ENCODE measurements at places on chromosomes 6 and 20.

GRCh38 chr20:45336530-45337366, 11.5 kb downstream of the SDC4 start:
- peak; percentile 71 for DNase-seq

GRCh38 chr6:134451529-134451928, 133.6 kb upstream of the SGK1 start:
- DNase-seq = no peak

DNA sequence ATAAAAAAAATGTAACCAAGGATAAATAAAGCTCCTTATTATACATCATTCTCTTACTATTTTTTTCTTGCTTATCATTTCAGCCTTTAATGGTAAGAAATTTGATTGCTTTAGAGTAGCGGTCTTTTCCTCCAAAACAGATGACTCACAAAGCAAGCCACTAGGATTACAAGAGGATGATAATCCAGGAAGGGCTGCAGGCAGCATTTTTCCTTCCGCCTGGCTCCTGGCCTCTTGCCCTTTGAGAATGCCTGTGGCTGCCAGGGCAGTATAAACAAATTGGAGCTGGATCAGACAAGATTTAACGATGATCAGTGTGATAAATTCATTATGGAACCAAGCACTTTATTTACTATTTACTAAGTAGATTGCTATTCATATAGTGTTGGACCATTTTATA, 9.7 kb upstream of the FBXL4 start:
- no peak for DNase-seq

GRCh38 chr20:49710971-49711666, 2.6 kb downstream of the B4GALT5 start:
- no peak for DNase-seq

GRCh38 chr6:15131651-15132061, 114.2 kb upstream of the JARID2 start:
- peak; percentile 41 for DNase-seq

DNA sequence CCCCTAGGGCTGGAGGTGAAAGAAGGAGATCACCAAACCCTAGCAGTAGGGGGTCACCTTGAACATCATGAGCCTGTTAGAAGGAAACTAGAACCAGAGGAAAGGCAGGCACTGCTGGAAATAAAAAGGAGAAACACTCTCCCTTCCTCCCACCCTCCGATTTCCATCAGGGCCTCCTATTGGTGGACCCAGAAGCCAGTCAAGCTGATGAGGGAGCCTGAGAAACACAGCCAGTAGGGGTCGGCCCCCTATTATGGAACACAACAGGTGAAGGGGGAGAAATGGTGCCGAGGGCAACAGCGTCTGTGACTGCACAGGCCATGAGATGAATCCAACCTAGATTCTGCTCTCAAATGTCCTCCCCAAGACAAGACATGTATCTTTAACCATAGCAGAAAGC, 156.1 kb upstream of the LRFN2 start:
- no peak for DNase-seq

- no peak for DNase-seq
Measured at GRCh38 chr6:34223381-34223955, 13.2 kb upstream of the HMGA1 start.

- DNase-seq = peak; percentile 82
Measured at GRCh38 chr20:47336129-47336754, 20.3 kb downstream of the ZMYND8 start.

GRCh38 chr20:58712806-58713731, 20.5 kb downstream of the NPEPL1 start:
- DNase-seq = no peak

- DNase-seq = no peak
Measured at GRCh38 chr6:140077827-140078560, 703.5 kb upstream of the CITED2 start.

- peak; percentile 14 for DNase-seq
Measured at GRCh38 chr6:154868143-154868594, 126.9 kb upstream of the TIAM2 start.

DNA sequence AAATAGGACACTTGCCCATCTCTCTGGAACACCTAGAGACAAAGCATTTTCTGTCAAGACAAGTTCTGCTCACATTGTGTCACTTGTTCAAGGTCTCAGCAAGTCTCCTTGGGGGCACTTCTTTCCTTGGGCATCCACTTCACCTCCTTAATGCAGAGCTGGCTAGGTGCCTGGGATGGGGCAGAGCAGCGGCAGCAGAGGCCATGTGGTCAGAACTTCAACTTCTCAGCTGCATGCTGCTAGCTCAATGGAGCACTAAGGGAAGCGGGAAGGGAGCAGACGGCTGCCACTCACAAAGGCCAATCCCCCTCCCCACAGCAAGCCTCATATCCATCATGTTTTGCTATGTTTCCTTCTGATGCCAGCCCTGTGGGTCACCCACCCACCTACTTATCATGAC, 31.5 kb downstream of the NEDD9 start:
- no peak for DNase-seq

DNA sequence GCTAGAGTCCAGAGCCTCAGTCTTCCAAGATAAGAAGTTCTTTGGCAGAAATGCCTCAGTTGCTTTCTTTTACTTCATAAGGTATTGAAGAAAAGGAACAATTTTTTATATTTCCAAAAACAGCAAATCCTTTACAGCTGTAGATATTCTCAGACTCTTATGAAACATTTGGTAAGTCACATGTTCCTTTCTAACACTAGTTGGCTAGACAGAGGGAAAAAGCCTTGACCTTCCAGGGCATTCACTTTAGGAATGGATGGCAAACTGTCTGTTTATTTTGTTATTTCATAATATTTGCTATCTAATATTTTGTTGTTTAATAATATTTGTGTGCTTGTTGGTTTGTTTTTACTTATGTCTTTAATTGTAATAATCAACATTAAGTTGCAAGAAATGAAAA, 140.8 kb downstream of the PTPRK start:
- no peak for DNase-seq

DNA sequence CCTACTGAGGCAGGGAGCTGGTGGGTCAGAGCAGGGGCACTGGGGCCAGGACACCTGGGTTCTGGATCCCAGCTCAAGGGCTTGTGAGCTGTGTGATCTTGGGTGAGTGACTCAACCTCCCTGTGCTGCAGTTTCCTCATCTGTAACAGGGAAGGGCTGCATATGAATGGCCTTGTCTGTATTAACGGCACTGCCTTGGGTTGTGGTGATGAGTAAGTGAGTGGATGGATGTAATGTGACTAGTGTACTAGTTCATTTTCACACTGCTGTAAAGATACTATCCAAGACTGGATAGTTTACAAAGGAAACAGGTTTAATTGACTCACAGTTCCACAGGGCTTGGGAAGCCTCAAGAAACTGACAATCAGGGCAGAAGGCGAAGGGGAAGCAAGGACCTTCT, 233.5 kb downstream of the TAF4 start:
- no peak for DNase-seq

- no peak for DNase-seq
Measured at GRCh38 chr6:111536910-111537527, 54.0 kb upstream of the REV3L start.

DNA sequence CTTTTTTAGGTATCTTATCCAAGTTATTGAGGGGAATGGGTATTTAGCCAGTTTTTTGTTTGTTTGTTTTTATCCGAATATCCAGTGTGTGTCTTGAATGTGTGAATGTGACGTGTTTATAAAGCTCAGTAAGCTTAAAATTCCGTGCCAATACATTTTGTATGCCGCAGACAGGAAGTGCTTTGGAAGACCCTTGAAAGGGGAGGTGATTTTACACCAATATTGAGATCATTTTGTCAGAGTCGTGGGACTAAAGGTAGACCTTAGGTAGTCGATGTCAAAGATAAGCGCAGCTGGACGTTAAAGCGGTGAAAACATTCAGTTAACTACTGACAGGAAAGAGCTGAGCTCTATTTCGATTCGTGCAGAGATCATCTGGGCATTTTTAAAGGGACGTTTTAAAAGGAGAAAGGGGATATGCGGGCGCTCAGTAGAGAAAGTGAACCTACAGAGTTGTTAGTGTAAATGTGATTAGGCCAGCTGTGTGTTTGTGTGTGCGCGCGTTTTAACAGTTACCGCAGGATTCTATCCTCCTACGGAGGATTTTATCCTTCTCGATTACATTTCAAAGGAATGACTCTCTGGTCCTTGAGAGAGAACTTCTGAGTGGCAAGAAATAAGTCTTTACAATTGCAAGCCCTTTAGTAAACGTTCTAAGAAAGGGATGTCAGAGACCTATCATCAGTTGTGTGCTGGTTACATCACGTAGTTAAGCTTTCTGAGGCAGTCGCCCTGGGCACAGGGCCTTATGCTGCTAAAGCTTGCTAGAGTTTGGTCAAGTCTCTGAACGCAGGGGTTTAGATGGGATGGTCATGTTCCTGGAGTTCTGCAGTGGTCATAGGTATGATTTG, 625 bp upstream of the ECHDC1 start:
- DNase-seq = peak; percentile 14

DNA sequence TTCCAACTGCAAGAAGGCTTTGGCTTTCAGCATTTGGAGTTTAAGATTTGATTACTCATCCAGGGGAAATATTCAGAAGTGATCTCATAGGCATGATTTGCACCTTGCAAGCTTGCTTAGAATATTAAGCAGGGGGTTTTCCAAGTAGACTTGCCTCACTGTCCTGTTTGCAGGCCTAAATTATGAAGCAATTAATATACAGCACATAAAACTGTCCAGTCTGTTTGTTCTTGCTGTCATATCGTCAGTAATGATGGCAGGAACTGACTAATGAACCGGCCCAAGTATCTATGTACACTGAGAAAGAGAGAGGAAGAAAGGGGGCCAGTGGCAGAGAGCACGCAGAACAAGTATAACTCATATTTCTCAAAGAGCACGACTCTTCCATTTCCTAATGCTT, 212.5 kb upstream of the SUPT3H start:
- DNase-seq = peak; percentile 79

DNA sequence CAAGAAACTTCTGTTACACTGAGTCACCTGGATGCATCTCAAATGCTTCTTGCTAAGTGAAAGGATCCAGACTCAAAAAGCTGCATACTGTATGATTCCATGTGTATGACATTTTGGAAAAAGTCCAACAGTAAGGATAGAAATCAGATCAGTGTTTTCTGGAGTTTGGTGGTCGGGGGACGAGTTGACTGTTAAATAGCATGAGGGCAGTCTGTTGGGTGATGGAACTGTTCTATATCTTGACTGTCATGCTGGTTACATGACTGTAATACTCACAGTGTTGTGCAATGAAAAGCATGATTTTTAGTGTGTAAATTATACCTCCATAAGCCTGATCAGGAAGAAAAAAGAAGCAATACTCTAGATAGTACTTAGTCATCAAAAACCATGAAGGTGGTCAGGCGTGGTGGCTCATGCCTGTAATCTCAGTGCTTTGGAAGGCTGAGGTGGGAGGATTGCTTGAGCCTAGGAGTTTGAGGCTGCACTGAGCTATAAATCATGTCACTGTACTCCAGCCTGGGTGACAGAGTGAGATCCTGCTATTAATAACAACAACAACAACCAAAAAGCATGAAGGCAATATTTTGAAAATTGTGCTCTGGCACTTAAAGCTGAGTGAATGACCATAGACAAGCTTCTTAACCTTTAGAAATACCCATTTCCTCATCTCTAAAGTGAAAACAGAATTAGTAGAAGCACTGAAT, 30.5 kb upstream of the SASH1 start:
- no peak for DNase-seq

- DNase-seq = no peak
Measured at GRCh38 chr6:99132026-99132635, 184.4 kb upstream of the FBXL4 start.

- DNase-seq = no peak
Measured at GRCh38 chr6:39776581-39776980, 15.6 kb upstream of the DAAM2 start.

- DNase-seq = no peak
Measured at GRCh38 chr6:151292974-151293687, 53.4 kb downstream of the AKAP12 start.

- peak; percentile 41 for DNase-seq
Measured at GRCh38 chr6:20952699-20953474, 418.6 kb downstream of the CDKAL1 start.

GRCh38 chr20:62557999-62558408, 82.2 kb upstream of the GATA5 start:
- DNase-seq = no peak

DNA sequence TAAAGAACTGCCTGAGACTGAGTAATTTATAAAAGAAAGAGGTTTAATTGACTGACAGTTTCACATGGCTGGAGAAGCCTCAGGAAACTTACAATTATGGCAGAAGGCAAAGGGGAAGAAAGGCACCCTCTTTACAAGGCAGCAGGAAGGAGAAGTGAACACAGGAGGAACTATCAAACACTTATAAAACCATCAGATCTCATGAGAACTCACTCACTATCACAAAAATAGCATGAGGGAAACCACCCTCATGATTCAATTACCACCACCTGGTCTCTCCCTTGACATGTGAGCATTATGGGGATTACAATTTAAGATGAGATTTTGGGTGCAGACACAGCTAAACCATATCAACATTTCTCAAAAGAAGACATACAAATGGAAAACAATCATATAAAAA, 266.3 kb downstream of the EPM2A start:
- no peak for DNase-seq

- no peak for DNase-seq
Measured at GRCh38 chr6:144767051-144767450, 481.9 kb downstream of the UTRN start.

DNA sequence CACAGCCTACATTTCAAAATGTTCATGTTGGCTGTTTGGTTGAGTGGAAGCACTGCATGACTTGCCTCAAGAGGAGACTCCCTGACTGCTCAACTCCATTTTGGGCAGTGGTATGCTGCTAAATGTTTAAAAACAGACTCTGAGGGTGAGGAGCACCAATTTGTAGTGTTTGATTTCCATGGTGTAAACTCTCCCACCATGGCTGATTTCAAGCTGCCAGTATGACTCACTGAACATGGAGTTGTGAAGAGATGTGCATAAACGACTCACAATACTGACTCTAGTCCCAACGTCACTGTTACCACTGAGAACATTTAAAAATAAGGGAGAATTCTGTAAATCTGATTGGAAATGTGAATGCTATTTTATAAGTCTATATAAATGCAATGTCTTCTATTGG, 70.4 kb downstream of the BACH2 start:
- no peak for DNase-seq

- DNase-seq = peak; percentile 20
Measured at GRCh38 chr20:1087311-1087905, 31.0 kb upstream of the PSMF1 start.

DNA sequence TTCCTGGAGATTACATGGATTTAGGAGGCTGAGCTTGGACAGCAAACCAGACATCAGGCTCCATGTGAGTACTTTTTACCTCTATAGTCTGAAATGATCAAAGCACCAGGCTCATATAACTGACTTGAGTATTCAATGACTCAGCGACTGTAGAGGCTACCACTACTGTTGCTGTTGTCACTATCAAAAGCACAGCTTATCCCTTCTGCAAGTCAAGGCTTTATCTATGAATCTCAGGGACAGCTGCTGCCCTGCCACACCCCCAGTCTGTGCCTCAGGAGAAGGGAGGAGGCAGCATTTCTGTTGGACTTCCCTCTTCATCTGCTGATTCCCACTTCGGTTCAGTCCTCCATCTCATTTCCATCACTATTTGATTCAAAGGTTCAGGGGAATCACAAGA, 80.5 kb upstream of the CNR1 start:
- no peak for DNase-seq

DNA sequence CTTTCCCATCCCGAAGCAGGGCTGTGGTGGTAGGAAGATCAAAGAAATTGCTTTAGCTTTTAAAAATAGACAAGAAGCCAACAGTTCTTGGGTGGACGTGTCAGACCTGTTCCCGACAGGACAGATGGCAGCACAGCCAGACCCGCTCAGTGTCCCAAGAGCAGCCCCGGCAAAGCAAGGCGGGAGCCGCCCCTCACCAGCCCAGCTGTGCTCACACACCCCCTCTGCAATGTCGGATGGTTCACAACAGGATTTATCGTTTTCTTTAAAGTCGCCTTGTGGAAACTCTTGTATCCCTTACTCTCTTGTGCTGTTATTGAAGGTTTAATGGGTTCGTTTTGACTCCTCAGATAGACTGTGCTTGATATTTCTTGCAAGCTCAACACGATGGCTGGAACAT, 302.4 kb downstream of the THBS2 start:
- no peak for DNase-seq

All from skeletal muscle cell (primary cell).